ENCODE measurements at places on chromosomes 7 and 10.

GRCh38 chr10:129784891-129785290 lies 179.2 kb downstream of the EBF3 start:
- no peak for DNase-seq

DNA sequence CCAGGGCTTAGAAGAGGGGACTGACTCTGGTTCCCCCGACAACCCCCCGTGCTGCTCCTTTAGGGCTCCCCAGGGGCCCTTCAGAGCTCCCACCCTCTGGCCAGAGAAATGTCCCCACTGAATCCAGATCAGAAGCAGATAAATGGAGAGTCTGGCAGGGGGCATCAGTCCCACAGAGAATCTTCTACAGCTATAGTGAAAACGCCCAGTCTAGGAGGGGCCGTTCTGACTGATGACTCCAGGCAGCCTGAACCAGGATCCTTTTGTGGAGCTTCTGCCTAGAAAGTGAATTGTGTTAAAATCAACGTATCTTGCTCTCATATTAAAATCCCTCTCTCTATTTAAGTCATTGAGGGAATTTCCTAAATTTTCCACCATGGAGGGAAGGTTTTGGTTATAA lies 471.4 kb downstream of the LRMDA start:
- no peak for DNase-seq

DNA sequence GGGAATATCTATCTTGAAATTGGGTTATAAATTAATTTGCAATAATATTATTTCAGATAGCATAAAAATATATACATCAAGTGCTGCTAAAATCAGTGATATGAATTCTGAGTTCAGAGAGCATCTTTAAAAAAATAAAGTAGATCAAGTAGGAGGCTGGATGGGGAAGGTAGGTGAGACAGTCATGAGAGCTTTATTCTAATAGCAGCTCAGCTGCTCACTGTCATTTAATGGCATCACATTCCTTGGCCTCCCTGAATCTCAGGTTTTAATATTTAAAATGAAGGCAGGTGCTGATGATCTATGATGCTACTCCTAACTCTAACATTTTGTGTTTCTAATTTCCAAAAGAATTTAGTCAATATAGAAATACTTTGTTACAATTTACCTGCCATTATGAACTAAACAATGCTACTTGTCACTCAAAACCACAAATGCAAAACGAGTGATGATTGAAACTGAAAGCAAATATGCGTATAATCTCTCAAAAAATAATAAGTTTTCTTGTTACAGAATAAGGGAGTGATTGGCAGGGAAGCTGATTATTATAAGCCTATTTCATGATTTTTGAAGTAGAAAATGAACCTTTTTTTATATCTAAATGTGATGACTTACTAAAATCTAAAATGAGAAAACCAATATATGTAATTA lies 147.6 kb upstream of the CSTF2T start:
- DNase-seq: no peak

DNA sequence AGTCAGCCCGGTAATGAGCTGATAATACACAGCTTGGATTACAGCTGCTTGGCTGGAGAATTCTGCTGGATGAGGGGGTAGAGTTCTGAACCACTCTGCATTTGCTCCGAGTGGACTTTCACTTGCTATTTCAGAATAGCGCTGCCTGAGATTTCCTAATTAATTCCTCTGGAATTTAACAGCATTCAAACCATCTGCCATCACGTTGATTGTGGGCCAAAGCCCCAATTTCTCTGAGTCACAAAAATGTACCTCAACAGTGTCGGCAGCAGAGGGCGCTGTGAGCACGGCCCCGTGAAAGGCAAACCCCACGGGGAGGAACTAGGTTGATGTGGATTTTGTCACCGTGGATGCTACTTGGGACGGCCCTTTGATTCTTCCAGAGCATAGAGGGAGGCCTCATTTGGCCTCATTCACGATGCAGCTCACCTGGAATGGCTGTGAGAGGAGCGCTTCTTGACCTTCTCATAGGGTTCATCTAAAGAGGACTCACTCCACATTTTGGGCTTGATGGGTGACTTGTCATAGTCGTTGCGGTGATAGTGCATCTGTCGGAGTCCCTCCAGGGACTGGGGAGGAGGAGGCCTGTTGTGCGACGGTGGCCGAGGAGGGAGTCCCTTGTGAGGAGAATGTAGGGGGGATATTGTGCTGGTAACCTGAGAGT lies 73.3 kb downstream of the PRPF18 start:
- DNase-seq: peak; percentile 78

DNA sequence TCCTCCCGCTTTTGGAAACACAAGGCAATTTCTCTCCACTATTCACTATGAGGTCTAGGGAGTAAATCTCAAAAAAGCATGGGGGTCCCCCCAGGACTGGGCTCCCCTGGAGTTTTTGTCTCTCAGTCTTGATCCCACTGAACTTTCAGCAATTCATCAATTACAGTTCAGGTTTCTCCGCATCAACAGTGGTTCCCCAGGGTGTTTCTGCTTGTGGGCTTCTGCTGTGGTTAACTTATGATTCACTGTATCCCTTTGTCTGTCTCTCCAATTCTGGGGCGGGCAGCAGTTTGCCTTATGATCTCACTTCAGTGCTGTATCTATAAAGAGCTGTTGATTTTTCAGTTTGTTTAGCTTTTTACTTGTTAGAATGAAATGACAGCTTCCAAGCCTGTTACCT lies 142.6 kb upstream of the CDC14C start:
- DNase-seq: no peak

DNA sequence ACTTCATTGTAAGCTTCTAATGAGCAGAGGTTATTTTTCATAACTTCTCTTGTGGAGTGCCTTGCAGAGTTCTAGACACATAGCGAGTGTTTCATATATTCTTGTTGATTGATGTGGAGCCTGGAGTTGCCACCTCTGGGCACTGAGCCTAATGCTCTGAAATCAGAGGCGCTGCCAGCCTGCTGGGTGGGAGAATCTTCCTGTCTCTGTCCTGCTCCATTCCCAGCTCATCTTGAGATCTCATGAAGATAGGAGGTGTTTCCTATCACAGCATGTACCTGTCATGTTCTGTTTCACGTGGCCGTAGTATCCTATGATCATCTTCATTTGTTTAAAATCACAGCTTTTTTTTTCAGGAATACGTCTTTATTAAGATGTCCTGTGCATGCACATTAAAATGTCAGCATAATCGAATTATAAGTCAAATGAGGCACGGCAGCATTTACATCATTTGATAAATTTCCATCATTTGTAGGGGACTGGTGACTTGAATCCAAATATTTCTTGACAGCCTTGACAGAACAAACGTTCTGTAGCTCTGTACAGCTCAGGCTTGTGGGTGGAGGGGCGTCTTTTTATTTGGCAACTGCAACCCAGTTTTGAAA lies 393.0 kb downstream of the PHTF2 start:
- DNase-seq: no peak

- peak; percentile 4 for DNase-seq
Observed at GRCh38 chr10:63767138-63767801, 246.1 kb downstream of the REEP3 start.
